ENCODE measurements at places on chromosomes 4 and X. TPM values are rescaled to one million over a fixed set of nuclear protein-coding genes. Genes with fewer than 3 reads are reported as not detected.

ESX1 gene
- total RNA-seq = not detected

BTC gene
- 0.11 TPM for total RNA-seq

SPCS3 gene
- total RNA-seq = 107 TPM

YY2 gene
- total RNA-seq = 1.5 TPM

SPANXA1 gene
- not detected for total RNA-seq

HDAC6 gene
- total RNA-seq = 46.4 TPM

TRAPPC2 gene
- total RNA-seq = 10.8 TPM

DNA sequence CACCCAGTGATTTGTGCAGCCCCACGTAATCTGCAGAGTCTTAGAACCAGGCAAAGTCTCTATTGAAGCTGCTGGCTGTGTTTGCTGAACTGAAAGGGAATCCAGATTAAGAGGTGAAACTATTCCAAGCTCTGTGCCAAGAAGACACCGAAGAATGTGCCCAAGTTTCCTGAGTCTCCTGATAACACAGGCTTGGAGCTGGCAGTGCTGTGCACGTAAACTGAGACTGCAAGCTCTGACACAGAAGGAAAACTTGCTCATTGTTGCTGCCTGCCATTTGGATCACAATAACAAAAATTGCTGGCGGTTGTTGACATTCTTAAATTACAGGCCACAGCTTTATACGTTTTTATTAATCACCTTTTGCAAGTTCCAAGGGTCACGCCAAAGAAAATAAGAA lies 60.2 kb upstream of the VCX3B start:
- no peak for DNase-seq
- no peak overlapping the region for H3K4me3 ChIP-seq
- no peaks in the 10 kb centered on the region for H3K27me3 ChIP-seq
- no peak overlapping the region for H3K27ac ChIP-seq
- H3K4me1 ChIP-seq = no peaks in the 10 kb centered on the region

- no peaks in the 10 kb centered on the region for H3K4me1 ChIP-seq
- no peaks in the 10 kb centered on the region for H3K27me3 ChIP-seq
- no peaks in the 10 kb centered on the region for H3K36me3 ChIP-seq
- no peak for DNase-seq
- no peak overlapping the region for H3K4me3 ChIP-seq
These were observed 53.3 kb downstream of the WDFY3 start for GRCh38 chr4:84913176-84913575.

GRCh38 chr4:87270825-87271224 lies 50.4 kb upstream of the KLHL8 start:
- H3K4me1 ChIP-seq = no peaks in the 10 kb centered on the region
- no peak overlapping the region for H3K27ac ChIP-seq
- H3K4me3 ChIP-seq = no peak overlapping the region

GRCh38 chrX:17638731-17639130 lies 98.6 kb upstream of the SCML1 start:
- no peaks in the 10 kb centered on the region for H3K27me3 ChIP-seq
- no peak for DNase-seq
- H3K4me3 ChIP-seq = no peak overlapping the region

GRCh38 chr4:113785781-113786180 lies 24.2 kb upstream of the CAMK2D start:
- no peaks in the 10 kb centered on the region for H3K27me3 ChIP-seq
- no peaks in the 10 kb centered on the region for H3K36me3 ChIP-seq
- H3K27ac ChIP-seq = no peak overlapping the region

- peaks cover 2% of the 10 kb centered on the region for H3K4me1 ChIP-seq
- no peak overlapping the region for H3K4me3 ChIP-seq
- no peaks in the 10 kb centered on the region for H3K36me3 ChIP-seq
These were observed 185.0 kb upstream of the GPRIN3 start for GRCh38 chr4:89492581-89493071.

DNA sequence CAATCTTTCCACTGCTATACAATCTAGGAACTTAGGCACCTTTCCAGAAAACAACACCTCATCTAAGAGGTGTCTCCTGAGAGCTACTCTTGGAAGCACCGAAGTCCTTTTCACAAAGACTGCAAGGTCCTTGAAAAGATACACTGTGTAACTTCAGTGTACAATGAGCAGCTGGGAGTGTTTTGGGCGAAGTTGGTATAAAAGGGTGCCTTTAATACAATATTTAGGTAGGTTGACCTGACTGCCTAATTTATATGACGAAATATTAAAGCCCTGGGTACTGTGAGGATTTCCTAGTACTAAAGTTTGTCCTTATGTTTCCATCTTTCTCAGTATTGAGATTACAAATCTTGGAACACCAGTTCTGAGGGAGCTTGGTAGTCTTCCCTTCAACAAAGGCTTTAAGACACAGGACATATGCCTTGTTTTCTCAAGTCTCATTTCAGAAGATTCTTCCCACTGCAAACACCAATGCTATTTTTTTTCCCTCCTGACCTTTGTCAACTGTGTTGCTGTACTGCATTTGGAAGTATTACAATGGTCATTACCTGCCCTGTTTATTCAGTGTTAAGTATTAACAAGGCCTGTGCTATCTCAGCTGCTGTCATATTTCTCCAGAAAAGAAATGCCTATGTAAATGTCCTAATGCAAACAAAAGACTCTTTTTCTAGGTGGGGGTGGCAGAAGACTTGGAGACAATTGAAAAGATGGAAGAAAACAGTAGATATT lies 134.2 kb downstream of the MAML3 start:
- DNase-seq = no peak
- no peak overlapping the region for H3K27ac ChIP-seq
- no peaks in the 10 kb centered on the region for H3K27me3 ChIP-seq
- no peaks in the 10 kb centered on the region for H3K4me1 ChIP-seq
- H3K4me3 ChIP-seq = no peak overlapping the region
- H3K36me3 ChIP-seq = no peaks in the 10 kb centered on the region

DNA sequence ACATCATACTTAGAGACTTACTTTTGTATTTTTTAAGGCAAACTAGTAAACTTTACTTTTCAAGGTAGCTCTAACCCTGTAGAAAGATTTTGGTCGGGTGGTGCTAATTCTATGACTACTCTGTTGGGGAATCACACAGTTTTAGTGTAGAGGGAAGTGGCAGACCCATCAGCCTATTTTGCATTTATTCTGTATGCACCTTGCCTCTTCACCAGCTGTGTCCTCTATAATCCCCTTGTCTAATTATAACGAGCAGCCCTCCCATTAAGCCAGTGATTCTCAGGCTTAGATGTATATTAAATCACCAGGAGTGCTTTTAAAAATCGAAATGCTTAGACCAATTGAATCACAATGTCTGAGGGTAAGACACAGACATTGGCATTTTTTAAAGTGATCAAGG lies 78.1 kb downstream of the GALNT7 start:
- no peak overlapping the region for H3K4me3 ChIP-seq
- H3K27ac ChIP-seq = no peak overlapping the region
- no peaks in the 10 kb centered on the region for H3K27me3 ChIP-seq
- peaks cover 8% of the 10 kb centered on the region for H3K4me1 ChIP-seq
- DNase-seq = no peak

DNA sequence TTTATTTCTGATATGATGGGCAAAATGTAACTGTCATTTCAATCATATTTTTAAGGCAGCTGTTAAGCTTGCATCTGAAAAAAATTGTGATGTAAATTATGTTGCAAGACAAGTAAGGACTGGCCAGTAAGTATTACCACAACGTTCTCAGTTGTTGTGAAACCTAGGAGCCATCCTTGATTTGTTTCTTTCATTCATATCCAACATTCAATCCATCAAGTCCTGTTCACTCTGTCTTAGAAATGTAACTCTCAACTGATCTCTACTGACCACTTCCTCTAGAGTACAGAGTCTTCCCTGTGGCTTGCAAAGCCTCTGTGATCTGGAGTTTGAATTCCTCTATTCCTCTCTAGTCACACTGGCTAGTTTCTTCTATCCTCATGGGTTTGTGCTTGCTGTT lies 161.4 kb upstream of the MAD2L1 start:
- no peak for DNase-seq
- H3K4me3 ChIP-seq = no peak overlapping the region
- no peaks in the 10 kb centered on the region for H3K36me3 ChIP-seq
- H3K27ac ChIP-seq = no peak overlapping the region

DNA sequence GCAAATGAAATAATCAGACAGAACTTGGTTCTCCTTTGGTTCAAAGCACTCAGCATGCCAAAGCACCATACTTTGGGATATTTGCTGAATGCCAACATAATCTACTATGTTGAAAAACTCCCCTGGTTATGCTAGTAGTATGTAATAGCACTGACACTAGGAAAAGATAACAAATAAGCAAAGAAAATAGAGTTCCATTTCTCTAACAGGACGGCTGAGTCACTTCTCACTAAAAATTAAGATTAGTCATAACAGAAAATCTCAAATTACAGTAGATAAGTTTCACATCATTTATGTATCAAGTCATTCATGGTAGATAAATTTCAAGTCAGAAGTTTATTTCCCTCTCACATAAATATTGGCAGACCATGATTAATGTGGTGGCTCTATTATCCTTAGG lies 17.9 kb downstream of the PDHA2 start:
- H3K4me1 ChIP-seq = no peaks in the 10 kb centered on the region
- H3K27ac ChIP-seq = no peak overlapping the region
- no peaks in the 10 kb centered on the region for H3K36me3 ChIP-seq
- H3K4me3 ChIP-seq = no peak overlapping the region

- no peaks in the 10 kb centered on the region for H3K4me1 ChIP-seq
- no peaks in the 10 kb centered on the region for H3K27me3 ChIP-seq
- no peak overlapping the region for H3K4me3 ChIP-seq
- no peak overlapping the region for H3K27ac ChIP-seq
- no peaks in the 10 kb centered on the region for H3K36me3 ChIP-seq
These were observed 116.6 kb downstream of the PAPSS1 start for GRCh38 chr4:107603430-107603829.

DNA sequence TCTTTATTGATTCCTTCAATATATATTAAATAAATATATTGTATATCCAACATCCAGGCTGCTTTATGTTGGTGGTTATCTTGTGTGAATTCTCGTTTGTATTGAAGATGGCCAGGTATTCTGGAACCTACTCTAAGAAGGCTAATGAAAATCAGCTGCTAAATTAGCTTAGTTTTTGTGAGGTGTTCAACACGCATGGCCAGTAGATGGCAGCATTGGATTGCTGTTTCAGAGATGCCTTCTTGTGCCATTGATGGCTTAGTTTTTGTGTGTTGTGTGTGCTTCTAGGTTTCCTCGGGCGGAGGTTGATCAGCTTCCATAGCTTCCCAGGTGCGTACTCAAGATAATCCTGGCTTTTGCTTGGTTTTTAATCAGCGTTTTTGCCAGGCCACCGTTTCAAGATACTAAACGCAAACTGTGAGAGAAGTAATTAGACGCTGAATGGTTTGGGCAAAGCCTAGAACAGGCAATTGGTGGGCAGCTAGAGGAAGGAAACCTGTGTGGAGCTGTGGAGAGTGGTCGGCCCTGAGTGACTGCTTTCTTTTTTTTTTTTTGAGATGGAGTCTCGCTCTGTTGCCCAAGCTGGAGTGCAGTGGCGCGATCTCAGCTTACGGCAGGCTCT lies 15.1 kb downstream of the NOCT start:
- no peaks in the 10 kb centered on the region for H3K36me3 ChIP-seq
- peaks cover 6% of the 10 kb centered on the region for H3K4me1 ChIP-seq
- no peaks in the 10 kb centered on the region for H3K27me3 ChIP-seq

GRCh38 chrX:9392445-9392844 lies 72.4 kb upstream of the TBL1X start:
- no peaks in the 10 kb centered on the region for H3K27me3 ChIP-seq
- H3K4me1 ChIP-seq = no peaks in the 10 kb centered on the region
- no peak for DNase-seq
- H3K36me3 ChIP-seq = no peaks in the 10 kb centered on the region

- no peak for DNase-seq
- H3K36me3 ChIP-seq = no peaks in the 10 kb centered on the region
- H3K4me1 ChIP-seq = peaks cover 13% of the 10 kb centered on the region
- no peak overlapping the region for H3K27ac ChIP-seq
- H3K4me3 ChIP-seq = peak overlapping the region; percentile 75
These were observed 1.3 kb downstream of the TMEM47 start for GRCh38 chrX:34655501-34656455.

- peaks cover 3% of the 10 kb centered on the region for H3K4me1 ChIP-seq
- no peaks in the 10 kb centered on the region for H3K36me3 ChIP-seq
- no peak overlapping the region for H3K4me3 ChIP-seq
- H3K27ac ChIP-seq = no peak overlapping the region
These were observed 200.3 kb upstream of the MAB21L2 start for GRCh38 chr4:150381609-150382008.

- H3K4me1 ChIP-seq = no peaks in the 10 kb centered on the region
- no peak overlapping the region for H3K4me3 ChIP-seq
- DNase-seq = no peak
These were observed 267.6 kb upstream of the MTMR8 start for GRCh38 chrX:64662876-64663275.

GRCh38 chrX:80430826-80431504 lies 10.7 kb downstream of the TENT5D start:
- DNase-seq = peak; percentile 46
- no peaks in the 10 kb centered on the region for H3K27me3 ChIP-seq
- H3K36me3 ChIP-seq = no peaks in the 10 kb centered on the region
- no peak overlapping the region for H3K4me3 ChIP-seq

DNA sequence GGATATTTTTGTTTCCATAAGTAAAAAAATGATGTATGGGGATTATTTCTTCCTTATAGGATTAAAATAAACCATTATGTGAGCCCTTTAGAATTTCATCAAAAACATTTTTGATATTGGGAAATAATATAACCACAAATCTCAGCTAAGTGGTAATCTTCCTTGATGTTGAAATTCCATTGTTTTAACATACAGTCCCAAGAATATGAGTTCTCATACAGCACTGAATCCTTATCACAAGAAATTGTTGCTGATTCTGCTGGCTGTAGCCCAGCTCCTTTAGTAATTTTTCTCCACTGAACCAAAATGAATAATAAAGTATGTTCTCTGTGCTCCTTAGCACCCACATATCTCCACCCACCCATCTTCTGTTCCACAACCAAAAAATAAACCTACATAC lies 41.9 kb upstream of the FAM47B start:
- no peaks in the 10 kb centered on the region for H3K27me3 ChIP-seq
- no peaks in the 10 kb centered on the region for H3K36me3 ChIP-seq
- H3K4me3 ChIP-seq = no peak overlapping the region
- no peak for DNase-seq
- no peak overlapping the region for H3K27ac ChIP-seq

- H3K27ac ChIP-seq = no peak overlapping the region
- H3K36me3 ChIP-seq = no peaks in the 10 kb centered on the region
- H3K27me3 ChIP-seq = no peaks in the 10 kb centered on the region
- no peak overlapping the region for H3K4me3 ChIP-seq
These were observed 59.1 kb downstream of the SORBS2 start for GRCh38 chr4:185752872-185753271.

- no peaks in the 10 kb centered on the region for H3K27me3 ChIP-seq
- DNase-seq = no peak
- no peaks in the 10 kb centered on the region for H3K4me1 ChIP-seq
- H3K4me3 ChIP-seq = no peak overlapping the region
- no peak overlapping the region for H3K27ac ChIP-seq
- H3K36me3 ChIP-seq = no peaks in the 10 kb centered on the region
These were observed 668.2 kb upstream of the NDST4 start for GRCh38 chr4:115781528-115782146.

GRCh38 chr4:174592256-174592984 lies 70.1 kb upstream of the HPGD start:
- no peaks in the 10 kb centered on the region for H3K36me3 ChIP-seq
- H3K4me3 ChIP-seq = no peak overlapping the region
- H3K27ac ChIP-seq = no peak overlapping the region
- no peak for DNase-seq
- no peaks in the 10 kb centered on the region for H3K4me1 ChIP-seq
